ENCODE measurements at places on chromosomes 5 and 9. TPM values are rescaled to one million over a fixed set of nuclear protein-coding genes. Genes with fewer than 3 reads are reported as not detected.

FGF1 gene
- not detected for total RNA-seq

GPRIN1 gene
- total RNA-seq, result 0.92 TPM

CD14 gene
- total RNA-seq, result 14.8 TPM

CTXN3 gene
- not detected for total RNA-seq

- peak; percentile 84 for DNase-seq
Measured at GRCh38 chr5:14270209-14270702, 127.1 kb downstream of the TRIO start.

- DNase-seq, result no peak
Measured at GRCh38 chr9:32877639-32878217, 94.4 kb downstream of the TMEM215 start.

DNA sequence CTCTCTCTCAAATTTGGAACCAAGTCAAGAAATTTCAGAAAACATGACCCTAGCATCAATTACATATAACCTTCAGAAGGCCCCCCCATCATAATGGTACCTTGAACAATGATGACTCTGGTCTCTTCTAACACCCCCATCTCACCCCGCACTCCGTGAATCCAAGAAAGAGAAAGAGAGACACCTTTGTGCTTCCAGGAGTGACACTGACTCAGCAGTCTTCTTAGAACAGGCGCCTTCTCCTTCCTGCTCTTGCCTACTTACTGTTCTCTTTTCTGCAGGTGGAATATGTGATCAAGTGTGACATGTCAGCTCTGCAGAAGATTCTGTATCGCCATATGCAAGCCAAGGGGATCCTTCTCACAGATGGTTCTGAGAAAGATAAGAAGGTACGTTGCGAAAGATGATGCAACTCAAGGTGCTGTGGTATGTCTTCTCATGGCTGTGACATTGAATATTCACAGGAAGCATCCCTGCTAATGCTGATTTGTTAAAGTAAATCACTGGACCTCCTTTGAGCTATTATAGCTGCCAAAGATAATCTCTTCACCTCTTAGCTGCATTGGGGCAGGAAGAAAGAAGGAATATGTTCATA lies 81.3 kb downstream of the SMARCA2 start:
- DNase-seq, result no peak

DNA sequence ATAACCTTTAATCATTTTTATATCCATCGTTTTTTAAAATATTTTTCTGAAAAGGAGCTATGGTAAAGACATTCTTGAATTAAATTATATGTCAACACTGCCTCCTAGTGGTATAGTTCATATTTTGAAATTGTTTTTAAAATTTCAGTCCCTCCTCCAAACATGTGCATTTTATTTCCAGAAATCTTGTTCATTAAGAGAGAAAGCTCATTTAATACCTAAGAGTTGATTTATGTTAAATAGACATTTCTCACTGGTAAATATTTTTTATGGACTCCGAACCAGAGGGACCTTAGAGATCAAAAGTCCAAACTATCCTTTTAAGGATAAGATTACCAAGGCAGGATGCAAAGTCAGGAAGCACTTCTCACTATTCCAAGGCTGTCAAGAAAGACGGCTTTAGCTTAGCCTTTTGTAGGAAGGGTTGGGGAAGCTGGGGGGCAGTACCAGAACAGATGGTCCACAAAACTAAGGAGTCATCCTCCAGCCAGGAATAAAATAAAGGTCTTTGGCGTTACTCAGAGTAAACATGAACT lies 21.6 kb downstream of the BHMT start:
- peak; percentile 70 for DNase-seq

DNA sequence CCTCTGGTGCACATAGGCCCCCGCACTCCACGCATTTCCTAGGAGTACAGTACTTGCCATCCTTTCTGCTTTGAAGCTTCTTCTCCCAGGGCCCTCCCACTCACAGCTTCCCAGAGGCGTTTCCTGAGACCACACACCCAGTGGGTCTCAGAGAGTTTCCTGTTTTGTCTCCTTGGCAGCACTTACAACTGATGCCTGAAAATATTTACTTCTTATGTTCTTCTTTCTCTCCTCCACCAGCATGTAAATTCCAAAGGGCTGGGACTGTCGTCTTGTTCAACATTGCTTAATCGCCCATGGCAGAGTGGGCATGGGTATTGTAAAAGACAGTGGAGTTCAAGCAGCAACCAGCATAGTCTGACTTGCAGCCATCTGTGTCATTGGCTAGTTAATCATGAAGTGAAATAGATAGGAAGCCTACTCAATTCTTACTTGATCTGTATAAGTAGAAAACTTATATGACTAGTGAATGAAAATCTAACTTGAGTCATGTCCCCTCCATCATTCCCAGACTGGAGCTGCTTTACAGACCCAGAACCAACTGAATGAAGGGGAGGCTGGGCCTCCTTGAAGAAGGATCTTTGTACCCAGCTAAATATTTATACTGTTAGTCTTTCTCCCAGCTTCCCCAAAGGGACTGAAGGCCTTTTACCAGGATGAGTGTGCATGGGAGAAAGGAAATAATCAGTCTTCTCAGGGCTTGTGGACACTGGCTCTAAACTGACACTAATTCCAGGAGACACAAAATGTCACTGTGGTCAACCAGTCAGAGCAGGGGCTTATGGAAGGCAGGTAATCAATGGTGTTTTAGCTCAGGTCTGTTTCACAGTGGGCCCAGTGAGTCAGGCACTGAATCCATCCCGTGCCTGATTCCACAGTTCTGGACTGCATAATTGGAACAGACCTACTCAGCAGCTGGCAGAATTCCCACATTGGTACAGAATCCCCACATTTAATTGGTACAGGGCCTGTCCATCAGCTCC lies 116.4 kb downstream of the SV2C start:
- DNase-seq, result peak; percentile 16
